ENCODE measurements at places on chromosomes 1 and 21.

DNA sequence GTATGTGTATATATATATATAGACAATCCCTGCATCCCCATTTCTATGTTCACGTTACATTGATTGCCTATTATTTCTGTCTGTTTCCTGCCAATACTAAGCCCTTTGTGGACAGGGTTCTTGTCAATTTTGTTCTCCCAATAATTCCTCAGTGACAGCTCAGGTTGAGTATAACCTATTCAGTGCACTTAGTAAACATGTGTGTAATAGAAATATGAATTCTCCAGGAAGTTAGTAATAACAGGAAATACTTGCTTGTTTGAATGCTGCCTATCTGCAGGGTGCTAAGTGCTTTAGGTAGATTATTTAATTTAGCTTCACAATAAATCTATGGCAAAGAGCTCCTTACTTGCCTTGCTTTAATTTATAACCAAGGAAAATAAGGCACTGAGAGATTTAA is 52.8 kb upstream of the PTGFR start:
- no peak for DNase-seq

- no peak for DNase-seq
These were observed 208.1 kb downstream of the PRDM2 start for GRCh38 chr1:13908128-13908527.

DNA sequence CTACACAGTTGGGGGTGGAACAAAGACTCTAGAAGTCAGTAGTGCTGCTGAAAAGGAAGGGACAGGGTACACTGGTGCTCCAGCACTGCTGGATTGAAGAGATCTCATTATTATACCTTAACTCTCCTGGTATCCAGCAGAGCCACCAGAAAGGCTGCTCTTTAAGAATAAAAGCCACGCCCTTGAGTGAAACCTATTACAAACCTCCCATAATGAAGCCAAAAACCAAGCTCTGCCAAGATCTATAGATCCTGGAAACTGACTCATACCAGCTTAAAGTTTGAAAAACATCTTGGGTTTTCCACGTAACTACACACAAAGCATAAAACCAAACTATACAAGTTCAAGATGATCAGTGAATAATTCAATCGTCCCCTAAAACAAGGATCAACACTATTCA is 38.0 kb downstream of the ADSS2 start:
- no peak for DNase-seq

- DNase-seq = no peak
These were observed 267.6 kb downstream of the SETD4 start for GRCh38 chr21:35792569-35793305.

GRCh38 chr1:203625628-203626019 is 1.0 kb upstream of the ATP2B4 start:
- DNase-seq = peak; percentile 90

DNA sequence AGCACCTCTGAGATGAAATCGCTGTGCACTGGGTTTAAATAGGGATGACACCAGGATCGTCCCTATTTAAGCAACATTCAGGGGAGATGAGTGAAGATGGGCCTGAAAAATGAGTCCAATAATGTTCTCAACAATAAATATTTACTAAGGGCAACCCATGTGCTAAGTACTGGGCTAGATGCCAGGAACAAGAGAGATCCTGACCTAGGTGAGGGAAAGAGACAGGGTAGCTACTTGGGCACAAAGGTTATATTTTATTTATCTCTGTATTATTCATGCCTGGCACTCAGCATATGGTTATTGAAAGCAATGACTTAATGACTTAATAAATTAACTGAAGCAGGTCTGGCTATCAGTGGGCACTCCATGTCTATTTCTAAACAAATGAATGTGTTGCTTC is 27.4 kb upstream of the AVPR1B start:
- DNase-seq = no peak

- DNase-seq = no peak
These were observed 292.0 kb downstream of the DUSP10 start for GRCh38 chr1:221449801-221450470.

- DNase-seq = no peak
These were observed 19.8 kb downstream of the DBT start for GRCh38 chr1:100229681-100230443.

DNA sequence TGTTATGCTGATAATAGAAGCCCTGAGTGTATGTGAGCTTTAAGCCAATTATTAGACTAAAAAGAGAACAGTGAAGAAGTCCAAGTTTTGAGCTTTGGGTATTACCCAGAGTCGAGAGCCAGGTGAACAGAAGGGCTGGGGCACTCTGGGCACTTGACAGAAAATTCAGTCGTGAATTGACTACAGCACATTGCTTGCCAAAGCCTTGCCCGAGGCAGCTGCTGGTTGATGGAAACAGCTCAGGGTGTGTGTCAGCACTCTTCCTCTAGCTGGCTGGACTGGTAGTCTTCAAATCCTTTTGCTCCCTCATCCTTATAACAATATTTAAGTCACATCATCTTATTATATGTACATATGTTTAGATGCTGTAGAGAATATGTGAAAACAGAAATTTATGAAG is 21.3 kb downstream of the PDE4B start:
- DNase-seq = no peak

DNA sequence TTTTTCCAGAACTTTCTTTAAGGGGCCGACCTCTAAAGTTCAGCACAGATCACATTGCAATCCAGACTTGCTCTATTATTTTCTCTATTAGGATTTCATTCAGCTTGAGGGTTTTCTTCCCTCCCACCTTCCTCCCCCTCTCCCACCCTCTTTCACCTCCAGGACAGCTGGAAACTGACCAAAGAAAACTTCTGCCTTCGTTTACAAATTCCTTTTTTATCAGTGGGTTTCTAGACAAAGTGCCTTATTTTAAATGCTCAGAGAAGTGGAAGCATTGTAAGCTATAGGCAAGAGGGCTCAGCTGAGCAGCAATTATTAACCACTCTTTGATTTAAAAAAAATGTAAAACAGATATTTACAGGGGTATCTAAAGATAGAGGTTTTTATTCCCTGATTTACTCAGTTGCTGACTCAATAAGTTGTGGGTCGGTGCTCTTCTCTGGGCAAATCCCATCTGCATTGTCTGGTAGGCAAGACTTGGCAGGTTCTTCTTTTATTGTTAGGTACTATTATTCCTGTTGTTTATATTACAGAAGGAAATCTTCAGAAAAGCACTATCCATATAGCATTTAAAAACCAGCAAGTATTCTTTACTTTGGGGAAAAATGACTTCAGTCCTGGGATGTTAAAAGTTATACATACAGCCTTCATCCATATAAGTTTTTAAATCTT is 277.0 kb upstream of the C1orf105 start:
- DNase-seq = no peak

- DNase-seq = no peak
These were observed 39.3 kb downstream of the CRP start for GRCh38 chr1:159675046-159675445.

GRCh38 chr1:77739235-77739634 is 20.4 kb downstream of the USP33 start:
- no peak for DNase-seq

DNA sequence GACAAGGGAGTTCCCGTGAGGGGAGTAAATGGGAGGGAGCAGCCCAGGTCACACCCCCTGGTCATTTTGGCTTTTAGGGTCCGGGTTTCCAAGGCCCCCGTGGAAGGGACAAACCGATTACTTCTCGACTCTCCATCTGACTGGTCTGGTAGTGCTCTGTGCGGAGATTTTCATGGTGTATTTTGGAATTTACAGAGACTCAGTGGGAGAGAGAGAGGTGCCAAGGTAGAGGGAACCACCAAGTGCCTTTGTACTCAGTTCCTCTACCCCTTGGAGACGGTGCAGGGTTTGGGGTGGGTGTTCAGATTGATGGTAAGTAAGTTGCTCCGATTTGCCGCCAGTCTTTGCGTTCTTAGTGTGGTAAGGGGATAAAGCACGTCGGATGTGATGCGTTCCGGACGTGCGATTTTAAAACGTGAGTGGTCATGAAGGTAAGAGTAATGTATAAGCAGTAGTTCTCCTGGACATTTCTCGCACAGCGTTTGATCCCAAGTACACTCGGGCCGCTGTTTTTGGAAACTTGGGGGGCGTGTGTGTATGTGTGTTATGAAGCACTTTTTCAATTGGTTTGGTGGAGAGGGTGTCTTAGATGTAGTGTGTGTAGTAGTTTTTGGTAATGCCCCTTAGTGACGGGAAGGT is 682 bp downstream of the SUCO start:
- peak; percentile 62 for DNase-seq

DNA sequence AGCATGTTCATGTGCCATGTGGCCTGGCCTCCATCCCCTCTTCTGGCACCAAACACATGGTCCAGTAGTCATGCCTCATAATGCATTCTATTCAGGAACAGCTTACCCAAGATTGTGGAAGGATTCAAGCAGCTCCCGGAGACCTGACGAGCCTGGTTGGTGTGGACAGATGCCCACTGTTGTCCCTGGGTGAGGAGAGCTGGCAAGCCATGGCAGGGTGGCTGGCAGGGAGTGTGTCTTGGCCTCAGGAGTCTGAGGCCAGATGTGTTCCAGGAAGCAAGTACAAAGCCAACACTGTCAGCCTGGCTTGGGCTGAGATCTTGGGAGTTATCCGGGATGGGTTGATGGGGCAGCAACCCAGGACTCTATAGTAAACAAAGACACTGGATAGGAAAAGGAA is 7.3 kb upstream of the FABP3 start:
- DNase-seq = no peak

DNA sequence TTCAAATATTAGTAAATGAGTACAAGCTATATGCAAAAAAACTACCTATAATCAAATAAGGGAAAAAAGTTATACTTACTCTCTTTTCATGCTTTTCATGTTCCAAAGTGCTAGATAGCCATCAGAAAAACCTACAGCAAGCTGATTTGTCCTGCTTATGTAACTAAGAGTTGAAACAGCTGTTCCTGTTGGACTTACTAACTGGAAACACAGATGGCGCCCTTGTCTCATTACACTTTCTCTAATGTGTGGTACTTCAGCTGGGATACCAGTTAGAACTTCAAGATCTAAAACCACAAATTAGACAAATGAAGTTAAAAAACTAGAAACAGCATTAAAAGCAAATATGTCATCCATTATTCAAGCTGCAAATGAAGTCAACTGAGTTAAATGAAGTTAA is 24.3 kb downstream of the AHCTF1 start:
- DNase-seq = peak; percentile 58

DNA sequence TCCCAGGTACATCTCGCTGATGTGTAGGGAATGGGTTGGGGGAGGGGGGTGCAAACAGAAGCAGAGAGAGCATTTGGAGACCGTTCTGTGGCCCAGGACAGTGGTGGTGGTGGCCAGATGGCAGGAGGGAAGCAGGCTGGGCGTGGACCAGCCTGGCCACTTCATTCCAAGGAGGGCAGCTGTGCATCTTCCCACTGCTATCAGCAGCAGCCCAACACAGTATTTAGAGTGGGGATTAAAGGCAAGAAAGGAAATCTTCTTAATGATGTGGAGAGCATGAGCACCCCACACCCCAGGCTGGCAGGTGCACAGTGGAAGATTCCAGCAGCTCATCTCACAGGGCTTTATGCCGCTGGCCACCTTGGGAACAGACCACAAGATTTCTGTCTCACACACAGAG is 198.7 kb downstream of the NPHP4 start:
- no peak for DNase-seq

- no peak for DNase-seq
These were observed 13.1 kb downstream of the IQGAP3 start for GRCh38 chr1:156559086-156559796.

DNA sequence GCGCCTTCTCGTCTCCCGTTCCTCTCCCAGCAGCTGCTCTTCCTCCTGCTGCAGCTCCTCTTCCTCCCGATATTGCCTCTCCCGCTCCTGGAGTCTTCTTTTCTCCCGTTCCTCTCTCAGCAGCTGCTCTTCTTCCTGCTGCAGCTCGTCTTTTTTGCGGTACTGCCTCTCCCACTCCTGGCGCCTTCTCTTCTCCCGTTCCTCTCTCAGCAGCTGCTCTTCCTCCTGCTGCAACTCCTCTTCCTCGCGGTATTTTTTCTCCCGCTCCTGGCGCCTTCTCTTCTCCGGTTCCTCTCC is 5.3 kb downstream of the TCHH start:
- DNase-seq = no peak

- no peak for DNase-seq
These were observed 47.0 kb downstream of the CDCP2 start for GRCh38 chr1:54105736-54106269.

DNA sequence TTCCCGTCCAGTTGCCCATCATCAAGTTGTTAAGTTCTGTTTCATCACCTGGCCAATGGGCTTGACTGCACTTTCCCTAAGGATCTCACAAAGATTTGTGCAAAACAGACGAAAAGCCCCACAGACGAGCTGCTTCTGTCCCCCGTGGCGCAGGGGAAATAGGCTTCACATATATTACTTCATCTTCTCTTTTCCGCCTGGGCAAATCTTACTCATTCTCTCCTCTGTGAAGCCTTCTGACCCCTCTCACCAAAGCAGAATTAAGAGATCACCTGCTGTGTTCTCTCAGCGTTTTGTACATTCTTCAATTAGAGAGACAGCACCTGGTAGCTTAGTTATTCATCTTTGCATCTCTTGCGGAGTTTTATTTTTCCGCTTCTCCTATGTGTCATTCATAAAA is 129.8 kb downstream of the IGSF21 start:
- no peak for DNase-seq

DNA sequence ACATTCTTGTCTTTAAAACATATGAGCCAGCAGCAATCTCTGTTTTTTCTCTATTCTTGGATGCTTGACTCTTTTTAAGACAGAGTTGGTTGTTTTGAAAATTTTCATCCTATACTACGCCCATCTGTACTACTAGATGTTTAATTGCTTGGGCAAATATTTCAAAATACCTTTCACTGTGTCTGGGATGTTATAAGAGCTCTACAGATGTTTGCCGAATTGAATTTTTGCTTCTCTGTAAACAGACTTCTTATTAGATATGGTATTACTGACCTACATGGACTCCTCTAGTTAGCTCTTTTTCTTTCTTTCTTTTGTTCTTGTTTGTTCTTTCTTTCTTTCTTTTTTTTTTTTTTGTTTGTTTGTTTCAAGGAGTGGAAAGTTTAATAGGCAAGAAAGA is 345.1 kb downstream of the ST6GALNAC3 start:
- no peak for DNase-seq

GRCh38 chr1:42593486-42594100 is 64.6 kb upstream of the PPIH start:
- DNase-seq = no peak

- DNase-seq = peak; percentile 36
These were observed 3.8 kb downstream of the EFNA3 start for GRCh38 chr1:155082301-155083051.

DNA sequence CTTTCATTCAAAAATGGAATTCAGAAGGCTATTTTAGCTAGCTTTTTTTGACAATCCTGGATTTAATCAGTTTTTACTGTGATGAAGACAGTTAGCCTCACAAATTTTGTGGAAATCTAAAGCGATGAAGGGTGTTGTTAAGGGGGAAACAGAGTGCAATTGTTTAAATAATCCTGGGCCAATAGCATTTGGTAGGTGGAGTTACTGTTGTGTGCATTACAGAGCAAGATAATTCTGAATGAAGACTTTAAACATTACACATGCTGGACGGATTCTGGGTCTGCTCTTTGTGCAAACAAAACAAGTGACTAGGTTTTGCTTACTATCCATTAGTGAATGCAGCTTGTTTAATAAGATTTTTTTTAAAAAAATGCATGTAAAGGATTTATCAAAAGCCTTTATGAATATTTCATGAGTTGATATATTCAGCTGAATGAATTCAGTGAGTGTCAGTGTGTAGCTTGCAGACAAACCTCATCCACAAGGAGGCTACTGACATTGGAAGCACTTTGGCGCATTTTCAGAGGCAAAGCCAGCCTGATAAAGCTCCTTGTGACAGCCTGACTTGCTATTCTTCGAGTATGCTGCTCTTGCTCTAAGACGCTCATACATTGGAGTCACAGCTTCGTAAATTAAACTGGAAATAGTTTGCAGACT is 199.6 kb downstream of the PDE4B start:
- DNase-seq = no peak

All from CD4-positive, alpha-beta T cell treated with Interleukin-17A for 1 hour (primary cell).